ENCODE measurements at places on chromosomes 16 and 17.
A peak's percentile ranks its signal among the peaks of the same experiment; 100 is the strongest.

DNA sequence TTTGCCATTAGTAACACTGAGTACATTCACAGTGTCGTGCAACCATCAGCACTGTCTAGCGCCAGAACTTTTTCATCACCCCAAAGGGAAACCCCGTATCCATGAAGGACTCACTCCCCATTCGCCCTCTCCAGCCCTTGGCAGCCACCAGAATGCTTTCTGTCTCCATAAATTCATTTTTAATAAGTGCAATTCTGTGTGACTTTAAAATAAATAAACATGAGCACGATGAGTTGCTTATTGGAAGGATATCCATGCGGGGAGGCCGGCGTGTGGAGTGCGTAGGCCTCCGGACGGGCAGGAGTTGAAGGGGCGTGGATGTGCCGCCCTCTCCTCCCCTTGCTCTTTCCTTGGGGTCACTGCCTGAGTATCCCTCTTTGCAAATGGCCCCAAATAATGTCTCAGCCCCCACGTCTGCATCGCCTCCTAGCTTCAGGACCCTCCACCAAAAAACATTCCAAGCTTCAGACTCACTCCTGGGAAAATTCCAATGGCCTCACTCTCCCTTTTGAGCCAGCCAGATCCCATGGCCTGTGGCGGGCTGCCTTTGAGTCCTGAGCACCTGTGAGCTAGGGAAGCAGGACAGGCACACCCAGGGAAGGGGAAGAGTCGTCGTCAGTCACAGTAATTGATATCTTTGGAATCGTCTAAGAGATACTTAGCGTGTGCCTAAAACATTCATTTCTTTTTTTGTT lies 306.3 kb downstream of the SEC14L1 start:
- DNase-seq: no peak

- DNase-seq: peak; percentile 1
These were observed 1.1 kb upstream of the FASN start for GRCh38 chr17:82098939-82099763.

DNA sequence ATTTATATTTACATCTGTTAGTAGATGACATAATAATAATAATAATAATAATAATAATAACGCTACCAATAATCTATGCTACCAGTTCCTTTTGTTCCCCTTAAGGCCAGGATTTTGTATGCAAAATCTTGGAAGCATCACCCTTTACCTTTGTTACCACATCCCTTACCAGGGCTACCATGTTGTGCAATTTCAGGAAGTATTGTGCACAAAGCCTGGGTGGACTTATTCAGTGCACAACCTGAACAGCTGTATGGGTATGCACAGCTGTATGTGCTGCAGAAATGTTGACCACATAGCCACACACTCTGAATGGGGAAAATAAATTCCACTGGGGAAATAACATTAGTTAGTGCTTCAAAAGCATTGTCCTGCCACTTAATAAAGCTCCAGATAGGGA lies 19.9 kb upstream of the CALB2 start:
- no peak for DNase-seq

DNA sequence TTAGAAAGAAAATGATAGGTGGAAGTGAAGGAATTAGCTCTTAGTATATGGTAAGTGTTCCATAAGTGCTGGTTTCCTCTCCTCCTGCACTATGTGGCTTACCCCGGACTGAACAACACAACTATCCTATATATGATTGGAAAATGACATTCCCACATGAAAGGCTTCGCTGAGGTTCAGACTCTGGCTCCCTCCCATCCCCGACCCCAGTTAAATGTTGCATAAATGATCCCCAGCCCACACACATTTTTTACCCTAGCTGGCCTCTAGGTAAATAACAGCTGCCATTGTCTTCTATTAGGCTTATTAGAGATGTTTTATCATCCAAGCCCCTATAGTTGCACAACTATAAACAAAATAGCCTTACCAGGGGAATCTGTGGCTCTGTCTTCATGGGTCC lies 495.6 kb upstream of the CDH11 start:
- no peak for DNase-seq

DNA sequence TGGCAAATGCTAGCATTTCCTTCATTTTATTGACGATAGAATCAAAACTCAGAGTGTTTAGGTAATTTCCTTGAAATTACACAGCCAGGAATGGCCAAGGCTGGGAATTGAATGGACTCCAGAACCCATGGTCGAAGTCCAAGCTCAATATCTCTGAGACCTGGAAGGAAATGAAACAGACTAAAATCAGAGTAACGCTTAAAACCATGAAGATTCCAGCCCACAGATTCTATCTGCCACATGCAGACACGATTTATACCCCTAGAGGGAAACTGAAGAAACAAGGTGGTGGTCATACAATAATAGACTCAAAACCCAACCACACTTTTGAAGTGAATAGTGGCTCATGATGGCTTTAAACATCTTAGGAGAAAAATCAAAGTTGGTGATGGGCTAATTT lies 95.6 kb downstream of the PRKCA start:
- DNase-seq: no peak

DNA sequence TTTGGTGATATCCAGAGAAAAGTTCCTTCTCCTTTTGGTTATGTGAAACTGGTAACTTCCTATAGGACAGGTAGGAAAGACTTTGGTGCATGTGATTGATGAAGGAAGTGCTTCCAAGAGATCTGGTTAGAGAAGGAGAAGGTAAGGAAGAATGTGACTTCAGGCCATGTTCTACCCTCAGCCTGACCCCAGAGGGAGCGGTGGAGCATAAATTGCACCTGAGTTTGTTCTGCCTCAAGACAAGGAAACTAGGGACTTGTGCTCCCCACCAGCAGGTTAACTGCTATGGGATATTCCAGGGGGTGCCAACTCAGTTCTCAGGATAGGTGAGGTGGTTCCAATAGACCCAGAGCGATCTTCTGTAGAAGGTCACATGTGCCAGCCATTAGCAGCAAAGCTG lies 299.3 kb upstream of the XYLT1 start:
- DNase-seq: no peak

GRCh38 chr16:23941963-23942564 lies 106.3 kb downstream of the PRKCB start:
- no peak for DNase-seq

DNA sequence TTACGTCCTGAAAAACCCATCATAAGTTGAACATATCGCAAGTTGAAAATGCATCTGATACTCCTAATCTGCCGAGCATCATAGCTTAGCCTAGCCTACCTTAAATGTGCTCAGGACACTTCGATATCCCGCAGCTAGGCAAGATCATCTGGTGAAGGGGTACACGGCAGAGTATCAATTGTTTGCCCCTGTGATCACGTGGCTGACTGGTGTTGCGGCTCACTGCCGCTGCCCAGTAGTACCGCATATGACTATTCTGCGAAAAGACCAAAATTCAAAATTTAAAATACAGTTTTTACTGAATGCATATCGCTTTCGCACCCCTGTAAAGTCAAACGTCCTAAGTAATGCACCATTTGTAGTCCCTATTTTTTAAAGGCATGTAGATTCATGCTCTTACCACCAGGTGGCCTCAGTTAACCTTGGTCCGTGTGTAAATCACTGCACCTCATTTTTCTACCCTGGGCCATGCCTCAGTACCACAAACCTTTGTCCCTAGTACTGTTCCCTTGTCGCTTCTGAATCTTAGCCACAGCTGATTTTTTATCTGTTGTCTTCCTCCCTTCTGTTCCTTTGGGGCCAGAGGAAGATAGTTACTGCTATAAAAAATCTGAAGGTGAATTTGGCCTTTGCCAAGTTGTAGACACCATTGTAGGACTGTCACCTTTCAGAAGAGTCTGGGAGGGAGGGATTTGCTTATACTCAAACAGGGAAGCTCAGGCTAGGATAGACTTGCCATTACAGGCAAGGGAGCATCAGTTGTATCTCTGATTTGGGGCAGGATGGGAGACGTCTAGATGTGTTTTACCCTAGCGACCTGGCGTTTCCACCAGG lies 34.4 kb downstream of the WWP2 start:
- peak; percentile 5 for DNase-seq

GRCh38 chr17:54813896-54814295 lies 86.8 kb upstream of the TOM1L1 start:
- no peak for DNase-seq

- DNase-seq: no peak
These were observed 16.7 kb upstream of the GNG13 start for GRCh38 chr16:817001-817906.

DNA sequence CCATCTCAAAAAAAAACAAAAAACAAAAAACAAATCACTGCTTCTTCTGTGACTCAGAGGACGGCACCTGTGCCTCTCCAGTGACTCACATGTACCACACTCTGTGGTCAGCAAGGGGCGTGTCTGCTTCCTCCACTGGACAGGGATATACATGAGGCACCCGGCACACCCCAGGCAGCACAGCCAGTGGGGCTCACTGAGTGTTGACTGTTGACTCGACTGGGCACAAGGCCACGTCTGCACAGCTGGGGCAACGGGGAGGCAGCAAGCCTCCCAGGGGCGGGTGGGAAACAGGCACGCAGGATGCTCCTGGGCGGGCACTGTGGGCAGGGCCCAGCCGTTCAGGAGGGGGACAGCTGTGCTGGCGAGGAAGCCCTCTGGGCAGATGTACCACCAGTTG lies 64.1 kb downstream of the TIMM22 start:
- no peak for DNase-seq

DNA sequence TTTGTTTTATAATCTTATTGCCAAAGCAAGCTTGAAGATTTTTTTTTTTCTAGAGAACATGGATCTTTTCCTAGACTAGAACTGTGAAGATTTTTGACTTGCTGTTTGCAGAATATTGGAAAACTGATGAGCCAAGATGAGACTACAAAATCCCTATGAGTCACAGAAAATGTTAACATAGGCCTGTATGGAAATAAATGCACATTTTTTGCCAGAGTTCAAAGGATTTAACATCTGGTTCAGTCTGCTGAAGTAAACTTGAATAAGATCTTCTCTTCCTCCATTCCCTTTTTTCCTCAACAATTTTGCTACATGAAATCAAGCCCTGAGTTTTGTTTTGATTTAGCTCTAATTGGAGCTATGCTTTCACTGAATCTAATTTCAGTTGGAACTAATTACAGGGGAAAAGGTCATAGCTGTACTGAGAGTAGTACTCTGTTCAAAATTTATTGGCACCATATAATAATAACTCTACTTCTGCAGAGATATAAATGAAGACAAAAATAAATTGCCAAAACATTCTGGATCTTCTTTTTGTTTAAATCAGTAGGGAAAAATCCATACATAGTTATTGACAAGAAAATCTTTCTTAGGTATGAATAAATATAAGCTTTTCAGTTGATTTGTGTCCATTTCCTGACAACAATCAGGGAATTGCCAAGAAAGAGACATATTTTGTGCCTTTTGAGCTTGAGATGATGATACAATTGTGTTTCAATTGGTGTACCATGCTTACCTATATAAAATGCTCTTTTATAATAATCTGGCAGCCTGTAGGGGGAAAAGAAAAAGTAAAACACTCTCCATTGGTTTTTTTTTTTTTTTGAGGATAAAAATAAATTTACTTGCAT lies 387.5 kb upstream of the GOT2 start:
- no peak for DNase-seq

- no peak for DNase-seq
These were observed 246.2 kb downstream of the KATNIP start for GRCh38 chr16:27795992-27796614.

DNA sequence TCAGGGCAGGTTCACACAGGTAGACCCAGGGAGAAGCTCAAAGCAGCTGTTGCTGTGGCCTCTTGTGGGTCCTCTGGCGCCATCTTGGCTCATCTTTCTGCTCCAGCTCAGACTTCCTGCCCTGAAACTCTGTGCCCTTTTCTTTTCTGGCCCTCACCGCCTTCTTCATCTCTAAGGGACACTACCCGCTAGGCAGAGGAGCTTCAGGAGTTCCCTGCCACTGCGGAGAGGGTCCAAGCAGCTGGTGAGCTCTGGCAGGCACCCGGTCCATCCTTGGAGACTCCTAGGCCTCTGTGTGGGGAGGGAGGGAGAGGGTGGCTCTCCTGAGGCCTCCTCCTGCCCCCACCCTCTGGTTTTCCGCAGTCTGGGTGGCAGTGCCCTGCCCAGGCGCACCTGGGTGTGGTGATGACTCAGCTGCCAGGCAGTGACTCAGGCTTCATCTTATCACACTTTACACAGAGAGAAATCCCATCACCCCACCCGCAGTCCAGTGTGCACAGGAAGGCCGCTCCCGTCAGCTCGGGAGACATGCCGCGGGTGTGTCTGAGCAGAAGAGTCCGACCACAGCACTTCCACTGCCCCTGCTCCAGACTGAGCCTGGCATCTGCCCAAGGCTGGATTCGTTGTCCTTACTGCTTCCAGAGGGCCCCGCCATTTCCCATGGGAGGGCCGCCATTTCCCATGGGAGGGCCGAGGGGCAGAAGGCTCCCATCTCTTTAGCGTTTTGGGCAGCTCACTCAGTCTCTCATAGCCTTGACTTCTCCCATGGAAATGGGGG lies 7.3 kb downstream of the NT5C start:
- peak; percentile 82 for DNase-seq

GRCh38 chr17:20010936-20011335 lies 1.8 kb downstream of the SPECC1 start:
- no peak for DNase-seq

GRCh38 chr16:55760310-55761001 lies 72.4 kb downstream of the CES1 start:
- DNase-seq: no peak

DNA sequence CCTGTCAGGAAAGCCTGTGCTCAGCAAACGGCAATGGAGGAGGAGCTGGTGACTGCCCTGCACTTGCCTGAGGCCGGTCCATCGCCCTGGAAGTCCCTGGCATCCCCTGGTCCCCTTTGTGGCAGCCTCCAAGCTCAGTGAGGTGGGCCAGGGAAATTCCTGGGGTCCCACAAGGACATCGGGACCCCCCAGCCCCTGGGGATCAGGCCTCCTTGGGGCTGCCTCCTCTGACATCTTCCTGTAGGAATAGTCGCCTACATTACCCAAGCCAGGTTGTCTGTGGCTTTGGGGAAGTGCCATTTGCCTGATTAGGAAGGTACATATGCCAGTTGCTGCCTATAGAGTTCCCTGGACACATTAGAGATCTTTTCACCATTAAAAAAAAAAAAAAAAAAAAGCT lies 7.1 kb upstream of the KRT9 start:
- no peak for DNase-seq

- DNase-seq: no peak
These were observed 34.8 kb upstream of the FBXO47 start for GRCh38 chr17:39001703-39002637.

- DNase-seq: no peak
These were observed 24.1 kb downstream of the BAHCC1 start for GRCh38 chr17:81419319-81419885.

- DNase-seq: no peak
These were observed 3.6 kb downstream of the GSE1 start for GRCh38 chr16:85616607-85617321.

GRCh38 chr17:75830164-75831031 lies 13.8 kb downstream of the UNC13D start:
- DNase-seq: peak; percentile 40
